Activated T-helper 17 cell treated with anti-CD3 and anti-CD28 coated beads, Interleukin-2, amount 50 U/mL, for 72 hours (primary cell): ENCODE measurements at places on chromosomes 16 and 17.

DNA sequence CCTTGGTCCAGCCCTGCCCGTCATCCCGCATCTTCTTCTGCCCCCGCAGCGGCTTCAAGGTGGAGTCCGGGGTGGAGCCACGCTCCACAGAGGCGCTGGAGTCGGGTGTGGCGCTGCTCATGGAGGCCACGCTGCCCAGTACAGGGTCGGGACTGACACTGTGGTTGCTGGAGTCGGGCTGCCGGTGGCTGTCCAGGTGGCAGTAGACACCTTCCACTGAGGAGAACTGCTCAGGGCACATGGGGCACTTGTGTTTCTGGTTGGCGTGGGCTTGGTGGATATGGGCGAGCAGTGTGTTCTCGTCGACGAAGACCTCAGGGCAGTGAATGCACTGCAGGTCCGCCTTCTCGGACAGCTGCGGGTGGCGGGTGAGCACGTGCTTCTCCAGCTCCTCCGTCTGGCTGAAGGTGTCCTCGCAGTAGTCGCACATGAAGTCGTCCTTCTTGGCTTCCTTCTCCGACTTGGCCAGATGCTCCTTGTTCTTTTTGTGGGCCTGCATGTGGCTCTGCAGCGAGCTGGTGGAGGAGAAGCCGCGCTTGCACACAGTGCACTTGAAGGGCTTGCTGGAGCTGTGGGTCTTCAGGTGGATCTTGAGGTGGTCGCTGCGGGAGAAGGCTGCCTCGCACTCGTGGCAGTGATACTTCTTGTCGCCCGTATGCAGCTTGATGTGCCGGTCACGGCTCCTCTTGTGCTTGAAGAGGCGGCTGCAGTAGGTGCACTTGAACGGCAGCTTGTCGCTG is 217.8 kb downstream of the ZNF423 start:
- no peak for ATAC-seq

DNA sequence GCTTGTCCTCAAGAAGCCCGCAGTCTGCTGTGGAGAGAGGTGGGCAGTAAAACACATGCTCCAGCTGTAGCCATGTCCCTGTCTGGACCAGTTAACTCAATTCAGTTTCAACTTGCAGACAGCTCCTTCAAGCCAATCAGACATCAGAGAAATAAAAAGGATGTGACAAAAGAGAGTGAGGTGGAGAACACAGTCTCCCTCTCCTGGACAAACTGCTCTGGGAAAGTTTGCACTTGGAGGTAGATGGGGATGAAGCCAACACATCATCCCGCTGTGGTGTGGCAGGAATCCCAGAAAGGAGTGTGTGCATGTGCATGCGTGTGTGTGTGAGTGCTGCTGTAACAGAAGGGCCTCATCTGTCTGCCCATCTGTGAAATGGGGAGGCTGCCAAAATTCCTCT is 358.6 kb upstream of the ASIC2 start:
- ATAC-seq, result no peak

DNA sequence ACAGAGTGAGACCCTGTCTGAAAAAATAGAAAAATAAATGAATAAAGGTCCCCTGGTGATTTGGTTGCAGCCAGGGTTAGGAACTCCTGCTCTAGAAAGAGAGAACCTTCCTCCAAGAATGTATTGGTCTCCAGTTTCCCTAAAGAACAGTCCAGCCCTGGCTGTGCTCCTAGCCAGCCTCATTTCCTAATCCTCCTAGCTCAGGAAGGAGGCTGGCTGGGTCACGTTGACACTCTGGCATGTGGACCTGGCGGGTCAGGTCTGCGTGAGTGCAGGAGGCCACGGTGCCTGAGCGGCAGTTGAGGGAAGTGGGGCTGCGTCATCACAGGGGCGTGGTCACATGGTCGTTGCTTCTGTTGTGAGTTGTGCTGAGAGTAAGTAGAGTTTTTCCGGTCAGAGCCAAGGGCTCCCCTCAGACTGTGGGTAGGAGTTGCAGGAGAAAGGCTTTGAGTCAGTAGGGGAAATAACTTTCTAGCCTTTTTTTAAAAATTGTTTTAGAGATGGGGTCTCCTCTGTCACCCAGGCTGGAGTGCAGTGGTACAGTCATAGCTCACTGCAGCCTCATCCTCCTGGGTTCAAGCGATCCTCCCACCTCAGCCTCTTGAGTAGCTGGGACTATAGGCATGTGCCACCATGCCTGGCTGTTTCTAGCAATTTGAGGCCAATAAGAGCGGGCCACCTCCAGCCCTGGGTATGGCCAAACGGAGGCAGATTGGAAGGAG is 194.0 kb upstream of the CIBAR2 start:
- peak; percentile 95 for ATAC-seq

GRCh38 chr16:88655053-88655732 is 4.3 kb upstream of the CYBA start:
- ATAC-seq, result no peak

GRCh38 chr17:50925296-50925891 is 59.2 kb upstream of the TOB1 start:
- ATAC-seq, result no peak

GRCh38 chr17:8192070-8192815 is 2.3 kb upstream of the BORCS6 start:
- ATAC-seq, result peak; percentile 63

DNA sequence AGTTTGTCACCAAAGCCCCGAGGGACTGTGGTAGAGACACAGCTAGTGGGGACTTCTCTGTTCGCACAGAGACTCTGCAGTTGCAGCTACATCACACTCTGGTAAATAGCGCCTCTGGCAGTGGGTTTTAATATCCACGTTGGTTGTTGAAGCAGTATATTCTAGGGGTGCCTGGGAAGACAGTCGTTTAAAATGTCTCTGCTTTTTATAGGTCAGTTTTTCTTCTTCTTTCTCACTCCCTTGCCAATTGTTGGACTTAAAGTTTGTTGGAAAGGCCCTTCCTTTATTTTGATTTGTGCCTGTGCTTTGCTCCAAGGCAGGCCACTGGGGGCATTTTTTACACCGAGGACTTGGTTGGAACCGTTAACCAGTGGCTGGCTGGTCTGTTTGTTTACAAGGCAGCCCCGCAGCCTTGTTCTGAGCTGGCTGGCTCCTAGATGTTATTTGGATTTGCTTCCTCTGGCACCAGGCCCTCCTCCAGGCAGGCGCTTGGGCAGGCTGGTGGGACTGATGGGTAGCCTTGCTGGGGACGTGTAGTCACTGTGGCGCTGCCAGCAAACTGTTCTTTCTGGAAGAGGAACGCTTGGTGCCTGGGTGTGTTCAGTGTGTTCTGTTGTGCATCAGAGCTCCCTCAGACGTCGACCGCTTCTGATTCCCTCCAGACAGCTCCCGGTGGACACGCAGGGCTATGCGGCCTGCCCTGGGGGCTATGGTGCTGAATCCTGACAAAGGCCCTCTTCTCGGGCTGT is 218.2 kb upstream of the CHMP6 start:
- no peak for ATAC-seq

GRCh38 chr16:46789499-46790414 is 41.2 kb downstream of the C16orf87 start:
- ATAC-seq, result peak; percentile 97

- no peak for ATAC-seq
Observed at GRCh38 chr16:67661886-67662652, 1.3 kb downstream of the PARD6A start.
